GM06990 (cell line): ENCODE measurements at places on chromosomes 12 and 14.

DNA sequence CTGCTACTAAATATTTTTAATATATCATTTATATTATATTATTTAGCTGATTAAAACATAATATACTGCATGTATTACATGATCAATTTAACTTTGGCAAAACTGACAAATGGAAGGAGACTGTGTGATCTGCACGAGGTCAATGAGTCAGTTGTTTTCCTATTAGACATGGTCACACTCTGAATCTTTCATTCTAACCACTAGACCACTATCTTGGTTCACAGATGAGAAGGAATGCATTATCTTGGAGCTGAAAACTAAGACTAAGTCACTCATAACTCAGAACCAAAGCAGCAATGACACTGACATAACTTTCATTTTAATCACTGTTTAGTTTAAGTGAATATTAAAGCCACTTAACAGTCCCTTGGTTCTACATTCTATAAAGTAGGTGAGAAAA lies 37.4 kb downstream of the GNPTAB start:
- DNase-seq, result peak; percentile 23

GRCh38 chr12:39443929-39444209 lies 949 bp upstream of the KIF21A start:
- DNase-seq, result no peak

- DNase-seq, result no peak
Measured at GRCh38 chr12:4918950-4919660, 9.4 kb downstream of the KCNA1 start.

DNA sequence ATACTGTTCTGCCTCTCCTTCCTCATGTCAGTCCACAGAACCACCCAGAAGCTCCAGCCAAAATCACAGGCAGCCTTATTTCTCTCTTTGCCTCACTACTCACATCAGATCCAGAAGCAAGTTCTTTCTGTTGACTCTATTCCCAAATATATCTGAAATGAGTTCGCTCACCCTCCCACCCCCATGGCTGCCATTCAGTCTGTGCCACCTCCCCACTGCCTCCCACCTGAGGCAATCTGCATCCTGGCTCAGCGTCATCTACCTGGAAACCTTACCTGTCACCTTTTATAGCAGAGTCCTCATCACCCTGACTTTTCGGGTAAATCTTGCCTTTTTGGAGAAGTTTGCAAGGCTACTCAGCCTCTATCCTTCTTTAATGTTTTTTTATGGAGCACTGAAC lies 501.8 kb downstream of the BCL11B start:
- DNase-seq, result no peak

DNA sequence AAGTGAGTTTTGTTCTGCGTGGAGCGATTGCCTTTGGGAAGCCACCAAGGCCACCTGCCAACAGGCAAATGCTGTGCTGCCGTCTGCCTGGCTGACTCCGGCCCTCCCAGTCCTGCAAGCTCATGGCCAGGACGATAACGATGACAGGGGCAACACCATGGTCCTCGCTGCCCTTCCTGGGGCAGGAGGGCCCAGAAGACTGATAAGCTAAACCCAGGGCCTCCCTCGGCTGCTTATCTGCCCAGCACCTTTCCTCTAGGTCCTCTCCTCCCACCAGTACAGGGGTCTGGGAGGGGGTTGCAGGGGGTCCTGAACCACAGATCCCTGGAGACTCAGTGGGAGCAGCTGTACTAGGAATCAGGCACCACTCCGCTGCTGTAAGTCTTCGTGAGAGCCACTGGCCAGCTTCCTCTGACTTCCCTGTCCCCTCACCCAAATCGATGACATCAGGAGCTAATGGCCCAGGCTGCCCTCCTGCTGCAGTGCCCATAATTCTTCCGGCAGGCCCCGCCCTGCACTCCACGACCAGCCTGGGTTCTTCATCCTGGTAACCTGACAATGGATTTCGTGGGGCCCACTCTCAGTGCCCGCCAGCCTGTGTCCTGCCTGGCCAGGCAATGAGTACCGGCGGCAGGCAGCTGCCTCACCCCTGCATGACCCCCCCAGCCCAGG lies 5.1 kb downstream of the ANKRD9 start:
- DNase-seq, result no peak

DNA sequence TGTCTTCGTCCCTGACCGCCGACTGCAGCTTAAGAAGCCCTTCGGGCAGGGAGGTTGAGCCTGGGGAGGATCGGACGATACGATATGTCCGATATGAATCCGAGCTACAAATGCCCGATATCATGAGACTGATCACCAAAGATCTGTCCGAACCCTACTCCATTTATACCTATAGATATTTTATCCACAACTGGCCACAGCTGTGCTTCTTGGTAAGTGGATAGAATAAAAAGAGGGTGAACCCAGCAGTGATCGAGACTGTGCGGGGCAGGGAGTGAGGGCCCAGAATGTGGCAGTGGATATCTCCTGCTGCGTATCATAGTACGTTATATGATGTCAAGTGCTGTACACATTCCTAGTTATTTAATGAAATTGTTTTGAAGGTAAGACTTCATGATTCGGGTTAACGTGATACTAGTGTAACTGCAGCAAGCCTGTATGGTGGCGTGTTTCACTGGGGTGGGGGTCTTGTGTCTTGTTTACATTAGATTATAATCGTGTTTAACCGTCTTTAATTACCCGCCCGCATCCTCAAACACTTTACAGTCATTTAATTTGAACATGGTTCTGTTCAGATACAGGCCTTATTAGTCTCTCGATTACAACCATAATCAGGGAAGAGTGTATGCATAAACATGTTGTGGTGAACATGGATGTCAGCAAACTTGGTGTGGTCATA lies 1.3 kb downstream of the NAA30 start:
- no peak for DNase-seq
